ENCODE measurements at places on chromosomes 2 and 18.

DNA sequence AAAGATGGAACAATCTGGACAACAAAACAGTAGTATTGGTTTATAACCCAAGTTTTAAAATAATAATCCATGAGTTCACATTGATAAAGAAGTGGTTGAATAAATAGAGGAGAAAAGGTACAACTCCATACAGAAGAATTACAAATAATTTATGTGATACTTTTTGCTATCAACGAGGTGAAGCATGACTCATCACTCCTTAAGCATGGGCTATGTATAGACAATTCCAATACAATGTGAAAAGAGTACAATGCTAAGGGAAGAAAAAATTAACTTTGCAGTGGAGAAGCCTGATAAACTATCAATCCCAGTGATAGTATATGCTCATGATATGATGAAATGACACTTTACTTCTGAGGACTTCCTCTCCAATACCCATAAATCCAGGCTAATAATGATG lies 312.9 kb downstream of the GULP1 start:
- no peak for DNase-seq

- DNase-seq, result no peak
Observed at GRCh38 chr18:76414936-76415621, 80.0 kb downstream of the ZNF516 start.

- no peak for DNase-seq
Observed at GRCh38 chr2:98507891-98508708, 63.4 kb downstream of the INPP4A start.

- DNase-seq, result peak; percentile 25
Observed at GRCh38 chr2:48249631-48250473, 280.1 kb upstream of the STON1 start.

GRCh38 chr18:44870631-44871502 lies 190.2 kb downstream of the SETBP1 start:
- DNase-seq, result peak; percentile 30

GRCh38 chr2:102455061-102455670 lies 17.9 kb upstream of the SLC9A4 start:
- DNase-seq, result no peak

DNA sequence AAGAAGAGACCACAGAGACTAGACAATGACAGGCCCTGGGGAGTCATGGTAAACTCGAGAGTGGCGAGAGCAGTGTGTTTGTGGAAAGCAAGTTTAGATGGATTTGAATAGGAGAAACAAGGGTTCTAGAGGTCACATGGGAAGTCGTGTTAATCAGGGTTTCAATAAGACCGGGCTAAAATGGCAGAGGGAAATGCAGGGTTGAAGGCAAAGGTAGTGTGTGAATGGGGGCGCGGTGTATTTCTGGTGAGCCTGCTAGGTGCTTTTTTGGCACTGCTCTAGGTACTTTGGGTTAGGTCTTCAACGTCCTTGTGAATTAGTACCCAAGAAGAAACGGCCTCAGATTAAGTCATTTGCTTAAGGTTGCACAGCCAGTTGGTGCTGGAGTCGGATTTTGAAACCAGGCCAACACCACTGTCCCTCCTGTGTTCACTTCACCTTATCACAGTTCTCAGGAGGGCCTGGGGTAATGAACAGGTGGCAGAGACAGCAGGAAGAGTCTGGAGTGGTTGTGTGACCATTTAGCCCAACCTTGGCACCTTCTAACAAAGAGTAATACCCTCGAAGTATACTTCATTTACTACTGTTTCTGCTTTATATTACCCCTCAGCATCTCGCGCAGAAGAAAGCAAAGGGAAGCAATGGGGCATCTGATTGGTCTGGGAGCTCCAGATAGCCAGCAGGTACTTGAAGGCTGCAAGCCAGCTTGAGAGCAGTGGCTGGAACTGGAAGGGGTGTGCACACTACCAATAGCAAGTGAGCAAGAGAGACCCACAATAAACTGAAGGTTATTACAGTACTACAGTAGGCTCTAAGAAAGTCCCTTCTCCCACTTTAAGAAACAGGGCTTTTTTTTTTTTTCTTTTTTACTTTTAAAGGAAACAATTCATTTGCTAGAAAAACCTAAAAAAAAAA lies 33.4 kb upstream of the GAREM2 start:
- no peak for DNase-seq

- no peak for DNase-seq
Observed at GRCh38 chr2:231692847-231693246, 15.5 kb upstream of the PTMA start.

GRCh38 chr2:196290569-196290968 lies 119.2 kb upstream of the STK17B start:
- no peak for DNase-seq

DNA sequence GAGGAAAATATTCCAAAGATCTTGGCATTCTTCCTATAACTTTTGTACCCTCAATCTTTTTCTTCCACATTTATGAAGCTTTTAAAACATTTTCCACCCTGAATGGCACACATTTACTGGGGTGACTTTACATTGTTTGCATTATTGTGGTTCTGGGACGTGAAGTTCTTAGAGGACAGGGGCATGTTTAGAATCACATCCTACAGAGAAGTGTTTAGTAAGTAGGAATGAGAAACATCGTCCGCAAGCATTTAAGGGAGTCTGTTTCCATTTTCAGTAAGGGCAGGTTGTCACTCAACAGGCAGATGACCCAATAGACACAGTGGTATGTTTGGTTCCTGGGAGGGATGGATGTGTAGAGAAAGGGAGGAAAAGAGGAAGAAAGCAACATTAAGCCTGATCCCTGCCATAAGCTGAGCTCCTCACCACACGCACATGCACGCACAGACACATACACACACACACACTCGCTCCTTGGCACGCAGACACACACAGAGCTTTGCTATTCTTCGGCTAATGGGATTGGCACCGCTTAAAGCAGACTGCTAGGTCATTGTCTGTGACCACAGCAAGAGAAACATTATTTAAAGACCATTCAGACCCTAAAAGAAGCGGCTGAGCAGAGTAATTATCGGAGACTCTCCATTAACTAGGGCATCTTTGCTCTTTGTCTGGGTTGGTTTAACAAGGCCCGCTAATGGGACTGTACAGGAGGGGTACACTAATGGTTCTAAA lies 14.2 kb upstream of the PLEKHM3 start:
- DNase-seq, result no peak

GRCh38 chr18:58337686-58338085 lies 291.2 kb downstream of the ALPK2 start:
- no peak for DNase-seq

DNA sequence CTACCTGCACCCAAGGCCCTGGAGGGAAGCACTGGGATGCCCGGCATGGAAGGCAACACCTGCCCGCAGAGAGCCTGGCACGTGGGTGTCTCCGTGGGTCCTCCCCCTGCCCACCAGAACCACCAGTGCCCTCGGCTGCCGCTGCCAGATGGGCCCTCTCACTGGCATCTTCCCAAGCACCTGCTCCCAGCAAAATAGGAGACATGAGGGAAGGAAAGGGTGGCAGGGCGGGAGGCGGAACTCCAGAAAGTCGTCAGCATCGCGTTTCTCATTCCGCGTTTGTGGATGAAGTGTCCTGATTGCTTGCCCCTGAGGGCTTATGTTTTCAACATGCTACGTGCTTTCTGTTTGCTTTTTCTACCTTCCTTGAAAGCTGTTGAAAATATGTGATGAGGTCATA lies 8.8 kb upstream of the SNTG2 start:
- no peak for DNase-seq

DNA sequence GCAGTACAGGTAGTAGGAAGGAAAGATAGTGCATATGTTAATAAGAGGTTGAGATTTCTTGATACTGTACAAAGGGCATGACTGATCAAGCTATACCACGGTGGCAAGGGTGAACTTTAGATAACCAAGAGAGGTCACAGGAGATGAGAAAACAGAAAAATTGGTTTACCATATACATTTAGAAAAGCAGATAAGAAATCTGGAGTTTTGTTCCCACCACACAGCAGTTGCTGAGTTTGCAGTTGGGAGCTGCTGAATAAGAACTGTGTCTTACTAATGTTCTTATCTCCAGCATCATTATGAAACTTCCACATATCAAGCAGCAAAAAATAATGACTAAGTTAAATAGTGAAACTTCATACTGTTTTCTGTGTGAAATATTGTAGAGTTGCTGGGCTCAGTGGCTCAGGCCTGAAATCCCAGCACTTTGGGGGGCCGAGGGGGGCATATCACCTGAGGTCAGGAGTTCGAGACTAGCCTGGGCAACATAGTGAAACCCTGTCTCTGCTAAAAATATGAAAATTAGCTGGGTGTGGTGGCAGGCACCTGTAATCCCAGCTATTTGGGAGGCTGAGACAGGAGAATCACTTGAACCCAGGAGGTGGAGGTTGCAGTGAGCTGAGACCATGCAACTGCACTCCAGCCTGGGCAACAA lies 12.0 kb upstream of the IMPACT start:
- DNase-seq, result no peak

DNA sequence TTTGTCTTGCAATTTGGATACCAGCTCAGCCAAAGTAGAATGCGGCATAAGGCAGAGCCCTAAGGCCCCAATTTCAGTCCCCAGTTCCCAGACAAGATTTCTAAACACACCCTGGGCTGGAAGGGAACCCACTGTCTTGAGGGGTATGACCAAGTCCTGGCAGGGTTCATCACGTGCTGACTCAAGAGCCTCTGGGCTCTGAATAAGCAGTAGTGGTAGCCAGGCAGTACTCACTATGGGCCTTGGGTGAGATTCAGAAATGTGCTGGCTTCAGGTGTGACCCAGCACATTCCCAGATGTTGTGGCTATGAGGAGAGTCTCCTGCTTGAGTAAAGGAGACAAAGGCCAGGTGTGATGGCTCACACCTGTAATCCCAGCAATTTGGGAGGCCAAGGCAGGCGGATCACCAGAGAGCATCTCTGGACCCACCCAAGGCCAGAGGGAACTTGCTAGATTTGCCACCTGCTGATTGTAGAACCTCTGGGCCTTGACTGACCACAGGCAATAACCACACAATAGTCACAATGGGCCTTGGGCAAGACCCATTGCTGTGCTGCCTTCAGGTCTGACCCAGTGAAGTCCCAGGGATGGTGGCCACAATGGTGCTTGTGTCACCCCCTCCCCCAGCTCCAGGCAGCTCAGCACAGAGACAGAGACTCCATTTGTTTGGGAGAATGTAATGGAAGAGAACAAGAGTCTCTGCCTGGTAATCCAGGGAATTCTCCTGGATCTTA lies 74.9 kb downstream of the ATL2 start:
- DNase-seq, result no peak

DNA sequence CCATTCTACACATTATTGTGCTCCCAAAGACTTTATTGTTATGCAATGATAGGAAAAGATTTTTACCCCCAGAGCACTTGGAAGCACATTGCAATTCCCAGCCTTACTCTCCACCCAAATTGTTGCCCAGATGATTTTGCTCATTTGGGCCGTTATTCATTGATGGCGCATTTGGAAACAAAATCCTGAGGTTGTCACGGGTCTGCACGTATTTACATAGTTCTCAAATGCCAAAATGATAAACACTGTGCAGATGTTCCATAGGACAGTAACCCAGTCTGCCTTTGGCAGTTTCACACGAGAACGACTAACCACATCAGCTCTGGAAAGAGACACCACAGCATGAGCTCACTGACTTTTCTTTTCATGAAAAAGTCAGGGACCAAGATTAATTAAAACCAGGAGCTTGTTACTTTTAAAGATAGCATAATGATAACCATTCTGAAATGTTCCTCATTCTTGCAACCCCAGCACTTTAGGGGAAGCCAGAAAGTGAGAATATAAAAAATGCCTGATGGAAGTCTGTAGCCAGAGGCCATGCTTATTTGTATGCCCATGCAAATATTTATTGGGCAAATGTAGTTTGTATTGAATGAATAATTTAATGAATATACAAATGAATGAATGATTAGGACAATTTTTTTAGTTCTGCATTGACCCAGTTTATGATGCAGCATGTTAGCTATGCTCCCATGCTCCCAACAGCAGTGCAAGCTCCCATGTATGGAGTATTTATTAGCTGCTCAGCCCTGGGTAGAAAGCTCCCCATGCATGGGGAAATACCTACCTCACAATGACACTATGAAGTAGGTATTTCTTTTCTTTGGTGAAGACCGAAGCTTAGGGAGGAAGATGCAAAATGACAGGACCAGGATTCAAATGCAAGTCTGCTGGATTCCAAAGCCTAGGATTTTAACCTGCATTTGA lies 84.6 kb downstream of the MAIP1 start:
- DNase-seq, result peak; percentile 70

- no peak for DNase-seq
Observed at GRCh38 chr2:23410596-23410995, 25.6 kb downstream of the KLHL29 start.

DNA sequence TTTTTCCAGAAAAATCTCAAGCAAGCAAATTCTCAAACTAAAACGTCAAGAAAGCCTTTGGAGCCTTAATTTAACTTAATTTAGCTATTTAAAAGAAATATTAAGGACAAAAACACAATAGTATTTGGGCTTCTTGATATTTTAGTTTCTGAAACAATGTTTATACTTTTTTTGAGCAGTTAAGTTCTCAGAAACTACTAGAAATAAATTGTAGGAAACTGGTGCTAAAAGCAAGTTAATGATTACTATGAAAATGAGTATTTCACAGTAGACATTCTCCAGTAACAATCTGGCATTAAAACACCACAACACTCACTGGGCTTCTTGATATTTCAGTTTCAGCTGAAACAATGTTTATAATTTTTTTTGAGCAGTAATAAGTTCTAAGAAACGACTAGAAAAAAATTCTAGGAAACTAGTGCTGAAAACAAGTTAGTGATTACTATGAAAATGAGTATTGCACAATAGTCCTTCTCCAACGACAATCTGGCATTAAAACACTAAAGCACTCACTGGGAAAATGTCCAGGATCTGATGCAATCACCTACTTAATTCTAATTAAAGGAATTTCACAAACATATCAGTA lies 45.1 kb downstream of the TRAK2 start:
- DNase-seq, result no peak

- DNase-seq, result no peak
Observed at GRCh38 chr2:70141212-70141901, 49.5 kb downstream of the C2orf42 start.

DNA sequence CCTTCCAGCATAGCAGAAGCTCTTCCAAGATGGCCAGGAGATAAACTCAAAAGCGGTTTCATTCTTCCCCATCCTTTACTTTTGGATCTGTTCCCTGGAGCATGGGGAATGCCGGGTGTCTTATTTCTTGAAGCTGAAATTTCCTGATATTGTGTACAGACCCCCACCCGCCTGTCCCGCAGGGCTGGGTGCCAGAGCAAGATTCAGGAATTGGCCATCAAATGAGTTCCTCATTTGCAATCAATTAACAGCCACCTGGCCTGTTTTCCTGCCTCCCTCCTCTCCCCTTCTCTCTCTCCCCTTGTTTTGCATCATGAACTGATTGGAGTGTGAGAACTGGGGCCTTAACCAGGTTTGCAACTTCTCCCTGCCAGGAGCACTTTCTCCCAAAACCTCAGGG lies 202.1 kb downstream of the SH3RF3 start:
- no peak for DNase-seq

DNA sequence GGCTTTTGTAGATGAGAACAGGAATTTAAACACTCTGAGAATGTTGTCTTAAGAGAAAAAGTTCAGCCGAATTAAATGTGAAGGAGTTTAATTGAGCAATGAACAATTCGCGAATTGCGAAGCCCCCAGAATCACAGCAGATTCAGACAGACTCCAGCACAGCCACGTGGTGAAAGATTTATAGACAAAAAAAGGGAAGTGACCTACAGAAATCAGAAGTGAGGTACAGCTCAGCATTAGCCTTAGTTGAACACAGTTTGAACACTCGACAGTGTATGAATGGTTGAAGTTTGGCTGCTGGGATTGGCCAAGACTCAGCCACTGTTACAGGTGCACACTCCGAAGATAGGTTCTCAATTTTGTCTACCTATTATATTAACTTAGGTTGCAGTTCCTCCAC lies 264.0 kb upstream of the CHST9 start:
- no peak for DNase-seq

GRCh38 chr2:19786408-19787058 lies 115.2 kb downstream of the TTC32 start:
- DNase-seq, result no peak
